ENCODE measurements at places on chromosomes 3 and 15.

GRCh38 chr3:122961146-122961545 is 66.4 kb downstream of the SEMA5B start:
- no peak for DNase-seq

- no peak for DNase-seq
These were observed 35.4 kb downstream of the SV2B start for GRCh38 chr15:91135201-91136130.

DNA sequence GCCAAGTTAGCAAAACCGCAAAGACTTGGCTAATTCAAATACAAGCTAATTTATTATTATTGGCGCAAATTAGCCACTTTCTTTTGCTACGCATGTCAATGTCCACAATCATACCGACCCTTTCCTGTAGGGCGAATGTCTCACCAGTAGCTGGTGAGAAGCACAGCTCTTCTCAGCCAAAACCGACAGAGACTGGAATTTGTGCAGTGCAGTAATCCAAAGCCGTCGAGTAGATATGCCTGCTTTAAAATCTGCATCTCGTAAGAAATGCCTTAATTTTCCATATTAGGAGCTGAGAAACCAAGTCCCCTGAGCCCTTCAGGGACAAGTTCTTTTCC is 614 bp upstream of the MINDY2 start:
- DNase-seq: no peak

- DNase-seq: no peak
These were observed 139.0 kb downstream of the FAM43A start for GRCh38 chr3:194824701-194825111.

- DNase-seq: no peak
These were observed at the start of gene ADAMTS9 for GRCh38 chr3:64687781-64688604. ADAMTS9 (minus strand) TSS chr3:64688000; CDS start chr3:64687657, 343 bp downstream.

DNA sequence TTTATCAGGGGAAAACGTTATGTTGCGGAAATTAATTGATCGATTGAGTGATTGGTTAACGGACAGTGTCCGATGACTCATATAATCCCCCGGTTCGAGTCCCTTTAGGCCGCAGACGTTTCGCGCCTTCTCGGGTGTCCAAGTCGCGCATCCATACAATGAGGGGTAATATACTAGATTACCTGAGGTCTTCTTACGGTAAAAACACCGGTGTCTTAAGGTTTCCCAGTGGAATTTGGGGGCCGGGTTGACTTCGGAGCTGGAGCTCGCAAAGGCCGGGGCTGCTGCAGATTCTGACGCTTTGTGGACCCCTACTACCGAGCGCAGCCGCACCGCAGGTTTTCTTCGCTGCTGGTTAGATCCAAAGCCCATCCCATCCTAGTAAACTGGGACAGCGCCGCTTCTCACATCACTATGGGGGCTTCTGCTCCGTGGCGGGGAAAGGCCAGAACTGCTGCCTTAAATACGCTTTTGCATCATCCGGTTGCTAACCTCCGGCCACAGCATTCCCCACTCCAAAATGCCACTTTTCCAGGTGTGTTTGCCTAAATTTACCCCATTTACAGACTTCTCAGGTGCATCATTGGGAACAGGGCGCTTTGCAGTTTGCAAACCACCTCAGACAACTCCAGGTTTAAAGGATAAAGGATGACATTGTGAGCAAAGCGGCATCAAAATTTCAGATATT is 858 bp upstream of the SACM1L start:
- peak; percentile 53 for DNase-seq

DNA sequence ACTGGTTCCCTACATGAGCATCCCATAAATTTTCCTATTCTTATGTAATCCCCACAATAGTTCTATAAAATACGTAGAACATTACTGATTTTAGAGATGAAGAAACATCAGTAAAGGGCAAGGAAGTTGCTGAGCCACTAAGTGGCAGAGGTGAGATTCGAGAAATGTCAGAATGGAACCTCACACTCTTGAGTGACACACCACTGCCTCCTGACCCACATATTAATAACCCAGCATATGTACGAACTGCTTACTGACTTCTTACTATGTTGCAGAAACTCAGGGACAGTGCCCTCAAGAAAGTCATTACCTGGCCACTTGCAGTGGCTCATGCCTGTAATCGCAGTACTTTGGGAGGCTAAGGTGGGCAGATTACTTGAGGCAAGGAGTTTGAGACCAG is 1022.4 kb downstream of the FHIT start:
- no peak for DNase-seq

GRCh38 chr15:93166675-93167074 is 77.7 kb upstream of the RGMA start:
- no peak for DNase-seq

DNA sequence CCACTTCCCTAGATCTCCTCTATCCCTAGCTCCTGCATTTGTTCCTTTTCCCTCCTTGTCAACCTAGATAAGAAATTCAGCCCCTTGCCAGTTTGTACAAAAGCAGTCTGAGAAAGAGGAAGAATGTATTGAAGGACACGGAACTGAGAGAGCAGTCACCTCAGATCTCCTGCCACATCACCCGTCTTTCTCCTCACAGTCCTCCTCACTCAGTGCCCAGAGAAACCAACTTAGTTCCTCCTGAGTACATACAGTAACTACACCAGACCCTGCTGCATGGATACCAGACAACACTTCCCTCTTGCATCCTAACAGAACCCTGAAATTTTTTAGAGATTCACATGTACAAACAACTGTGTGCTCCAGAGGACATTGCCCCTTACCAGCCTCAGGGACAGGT is 563.6 kb upstream of the ADAMTS9 start:
- DNase-seq: no peak

- DNase-seq: no peak
These were observed 4.7 kb downstream of the EXOG start for GRCh38 chr3:38500688-38501417.

- no peak for DNase-seq
These were observed 100.2 kb upstream of the AKAP13 start for GRCh38 chr15:85280203-85280602.

DNA sequence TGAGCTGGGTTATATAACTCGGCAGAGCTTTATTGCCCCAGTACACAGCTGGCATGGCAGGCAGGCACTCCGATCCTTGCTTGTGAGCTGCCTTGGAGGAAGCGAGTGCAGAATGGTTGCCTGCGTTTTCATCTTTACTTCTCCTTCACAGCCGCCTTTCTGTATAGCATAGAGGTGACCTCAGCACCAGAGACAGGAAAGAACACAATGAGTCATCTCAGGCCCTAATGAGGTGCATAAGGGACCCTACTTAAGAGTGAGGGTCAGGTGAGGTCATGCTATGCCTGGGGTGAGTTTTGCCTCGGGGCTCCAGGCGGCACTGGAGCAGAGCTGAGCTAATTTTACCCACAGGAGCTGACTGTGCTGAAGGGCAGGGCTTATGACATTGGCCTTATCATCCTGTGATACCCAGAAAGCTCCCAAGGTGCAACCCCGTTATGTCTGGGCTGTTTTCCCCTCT is 43.5 kb downstream of the LPP start:
- no peak for DNase-seq

DNA sequence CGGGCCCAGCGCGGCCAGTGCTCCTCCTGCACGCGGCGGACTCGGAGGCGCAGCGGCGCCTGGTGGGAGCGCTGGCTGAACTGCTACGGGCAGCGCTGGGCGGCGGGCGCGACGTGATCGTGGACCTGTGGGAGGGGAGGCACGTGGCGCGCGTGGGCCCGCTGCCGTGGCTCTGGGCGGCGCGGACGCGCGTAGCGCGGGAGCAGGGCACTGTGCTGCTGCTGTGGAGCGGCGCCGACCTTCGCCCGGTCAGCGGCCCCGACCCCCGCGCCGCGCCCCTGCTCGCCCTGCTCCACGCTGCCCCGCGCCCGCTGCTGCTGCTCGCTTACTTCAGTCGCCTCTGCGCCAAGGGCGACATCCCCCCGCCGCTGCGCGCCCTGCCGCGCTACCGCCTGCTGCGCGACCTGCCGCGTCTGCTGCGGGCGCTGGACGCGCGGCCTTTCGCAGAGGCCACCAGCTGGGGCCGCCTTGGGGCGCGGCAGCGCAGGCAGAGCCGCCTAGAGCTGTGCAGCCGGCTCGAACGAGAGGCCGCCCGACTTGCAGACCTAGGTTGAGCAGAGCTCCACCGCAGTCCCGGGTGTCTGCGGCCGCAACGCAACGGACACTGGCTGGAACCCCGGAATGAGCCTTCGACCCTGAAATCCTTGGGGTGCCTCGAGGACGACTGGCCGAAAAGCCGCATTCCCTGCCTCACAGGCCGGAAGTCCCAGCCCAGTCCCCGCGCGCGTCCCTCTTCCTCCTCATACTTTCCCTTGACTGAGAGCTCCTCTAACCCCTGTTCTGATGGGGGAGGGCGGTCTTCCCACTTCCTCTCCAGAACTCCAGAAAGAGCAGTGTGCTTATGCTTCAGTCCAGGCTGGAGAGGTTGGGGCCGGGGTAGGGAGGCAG is 1.4 kb upstream of the IL17RC start:
- peak; percentile 62 for DNase-seq

GRCh38 chr15:77658304-77658703 is 25.6 kb upstream of the LINGO1 start:
- no peak for DNase-seq

DNA sequence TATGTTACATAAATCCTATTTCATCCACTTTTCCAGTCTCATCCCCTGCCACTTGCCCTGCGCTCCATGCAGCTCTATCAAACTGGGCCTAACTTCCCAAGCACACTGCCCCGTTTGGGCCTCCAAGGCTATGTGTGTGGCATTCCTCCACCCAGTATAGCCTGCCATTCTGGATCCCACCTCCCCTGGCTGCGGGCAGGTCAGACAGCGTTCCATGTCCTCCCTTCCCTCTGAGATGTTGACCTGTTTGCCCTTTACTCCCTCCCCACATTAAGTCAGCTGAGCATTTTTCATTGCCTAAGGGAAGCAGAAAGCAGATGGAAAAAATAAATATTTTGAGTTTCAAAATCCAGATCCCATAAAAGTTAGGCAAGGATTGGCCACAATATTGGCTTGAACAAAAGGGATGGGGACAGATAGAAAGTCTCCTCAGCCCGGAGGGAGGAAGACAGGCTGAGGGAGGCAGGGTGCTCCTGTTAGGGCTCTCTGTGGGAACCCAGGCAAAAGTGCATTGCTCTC is 73.3 kb downstream of the CYP19A1 start:
- DNase-seq: no peak

Measured in activated CD4-positive, alpha-beta T cell treated with anti-CD3 and anti-CD28 coated beads for 36 hours (primary cell).